ENCODE measurements at places on chromosomes 2 and 18.

DNA sequence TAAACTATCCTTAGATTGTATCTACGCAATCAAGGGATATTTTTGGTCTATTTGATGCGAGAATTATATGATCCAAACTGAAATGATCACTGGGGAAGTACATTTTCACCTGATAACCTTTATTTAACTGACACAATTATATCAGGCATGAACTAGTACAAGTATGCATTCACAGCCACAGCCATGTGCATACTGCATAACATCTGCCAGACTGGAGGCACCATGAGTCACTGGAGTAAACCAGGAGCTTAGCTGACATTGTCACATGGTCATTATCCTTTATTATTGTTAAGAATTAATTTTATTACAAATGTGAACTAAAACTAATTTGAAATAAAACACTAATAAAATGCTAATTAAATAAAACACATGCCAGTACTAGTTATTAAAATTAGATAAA is 1127.1 kb downstream of the DPP10 start:
- DNase-seq = no peak

- no peak for DNase-seq
Measured at GRCh38 chr2:111149882-111150455, 29.3 kb downstream of the BCL2L11 start.

DNA sequence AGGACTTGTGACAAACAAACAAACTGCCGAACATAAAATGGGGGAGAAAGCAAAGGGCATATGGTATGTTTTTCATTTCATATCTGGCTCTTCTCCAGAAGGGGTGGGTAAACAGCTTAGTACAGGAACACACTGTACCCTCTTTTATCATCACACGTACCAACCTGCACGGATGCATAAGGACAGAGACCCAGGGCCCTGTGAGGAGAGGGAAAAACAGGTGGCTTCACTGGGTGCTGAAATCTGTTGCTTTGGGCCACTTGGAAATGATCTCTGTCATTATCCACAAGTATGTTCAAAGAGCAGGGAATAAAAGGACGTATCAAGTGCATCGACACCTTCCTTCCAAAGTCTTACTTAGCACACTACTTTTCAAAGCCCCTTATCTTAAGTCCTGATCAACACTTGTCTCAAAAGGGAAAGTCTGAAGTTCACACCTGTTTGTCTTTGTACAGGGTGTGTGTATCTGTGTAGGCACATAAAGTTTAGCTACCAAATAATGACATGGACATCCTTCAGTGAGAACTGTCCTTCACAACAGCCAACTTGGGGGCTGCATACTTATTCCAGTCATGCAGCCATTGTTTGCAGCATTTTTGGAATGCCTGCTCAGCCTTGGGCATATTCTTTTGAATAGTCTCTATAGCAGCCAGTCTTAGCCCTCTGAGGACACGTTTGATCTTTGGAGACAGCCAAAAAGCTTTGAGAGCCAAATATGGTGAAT is 60.6 kb downstream of the IRS1 start:
- DNase-seq = no peak

GRCh38 chr18:45738660-45739059 is 14.7 kb downstream of the SLC14A1 start:
- peak; percentile 26 for DNase-seq

DNA sequence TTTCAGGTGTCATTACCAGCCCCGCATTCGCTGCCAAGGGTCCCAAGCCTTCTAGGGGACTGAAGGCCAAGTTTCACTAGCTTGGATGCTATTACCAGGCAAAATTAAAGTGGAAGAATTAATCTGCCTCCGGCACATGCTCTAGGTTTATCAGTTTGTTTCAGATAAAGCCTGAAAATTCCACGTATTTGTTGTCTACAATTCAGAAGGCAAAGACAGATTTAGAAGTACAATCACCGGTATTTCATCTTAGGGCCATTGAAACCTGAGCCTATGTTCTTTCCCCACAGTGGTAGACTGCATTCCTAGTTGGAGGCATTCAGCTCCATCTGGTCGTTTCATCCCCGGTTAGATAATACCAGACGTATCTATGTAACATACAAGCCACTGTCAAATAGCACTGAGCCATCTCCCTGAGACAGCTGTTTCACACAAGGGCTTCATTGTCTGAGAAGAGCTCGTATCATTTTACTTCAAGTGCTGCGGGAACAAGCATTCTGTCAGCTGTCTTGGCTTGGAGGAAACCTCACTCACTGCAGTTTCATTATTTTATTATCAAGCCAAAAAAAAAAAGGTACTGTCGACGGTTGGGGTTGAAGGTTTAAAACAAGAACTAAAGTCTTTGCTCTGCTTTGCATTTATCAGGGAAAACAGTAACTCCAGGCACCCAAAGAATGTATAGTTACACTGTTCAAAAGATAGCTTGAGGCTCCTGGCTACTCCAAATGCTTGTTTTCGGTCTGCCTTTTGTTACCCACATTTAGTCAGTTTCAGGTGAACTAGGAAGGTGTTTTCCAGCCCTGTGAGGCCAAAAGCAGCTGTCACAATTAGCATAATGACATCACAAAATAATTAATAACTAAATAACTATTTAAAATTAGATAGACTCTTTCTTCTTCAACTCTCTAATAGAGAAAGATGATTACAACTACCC is 76.7 kb downstream of the TGIF1 start:
- DNase-seq = no peak

GRCh38 chr2:216664593-216665034 is 30.7 kb downstream of the IGFBP5 start:
- no peak for DNase-seq

- DNase-seq = no peak
Measured at GRCh38 chr18:49621717-49622351, 60.0 kb downstream of the LIPG start.
